ENCODE measurements at places on chromosomes 13 and 19.
A peak's percentile ranks its signal among the peaks of the same experiment; 100 is the strongest.

GRCh38 chr19:34350161-34350561, 14.8 kb upstream of the GPI start:
- peak; percentile 31 for DNase-seq

DNA sequence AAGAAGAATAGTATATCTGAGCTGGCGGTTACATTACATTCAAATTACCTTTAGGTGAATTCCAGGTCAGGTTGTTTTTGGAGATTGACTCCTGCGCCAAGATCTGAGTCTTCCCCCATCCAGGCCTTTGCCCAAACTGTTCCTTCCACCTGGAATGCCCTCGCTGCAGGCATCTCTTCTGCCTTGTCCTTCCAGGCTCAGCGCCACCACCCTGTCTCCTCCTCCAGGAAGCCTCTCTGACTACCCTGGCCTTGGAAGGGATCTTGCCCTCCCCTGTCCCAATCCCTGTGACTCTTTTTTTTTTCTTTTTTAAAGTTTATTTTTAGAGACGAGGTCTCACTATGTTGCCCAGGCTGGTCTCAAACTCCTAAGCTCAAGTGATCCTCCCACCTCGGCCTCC, 1.7 kb upstream of the HOMER3 start:
- no peak for DNase-seq

DNA sequence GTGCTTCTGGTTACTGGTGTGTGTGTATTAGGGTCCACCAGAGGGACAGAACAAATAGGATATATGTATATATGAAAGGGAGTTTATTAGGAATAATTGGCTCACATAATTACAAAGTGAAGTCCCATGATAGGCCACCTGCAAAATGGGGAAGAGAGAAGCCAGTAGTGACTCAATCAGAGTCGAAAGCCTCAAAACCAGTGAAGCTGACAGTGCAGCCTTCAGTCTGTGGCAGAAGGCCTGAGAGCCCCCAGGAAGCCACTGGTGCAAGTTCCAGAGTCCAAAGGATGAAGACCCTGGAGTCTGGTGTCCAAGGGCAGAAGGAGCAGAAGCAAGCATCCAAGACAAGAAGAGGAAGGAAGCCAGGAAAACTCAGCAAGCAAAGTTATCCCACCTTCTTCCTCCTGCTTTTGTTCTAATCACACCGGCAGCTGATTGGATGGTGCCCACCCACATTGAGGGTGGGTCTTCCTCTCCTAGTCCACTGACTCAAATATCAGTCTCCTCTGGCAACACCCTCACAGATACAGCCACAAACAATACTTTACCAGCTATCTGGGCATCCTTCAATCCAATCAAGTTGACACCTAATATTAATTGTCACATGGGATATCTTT, 21.7 kb upstream of the SCEL start:
- DNase-seq, result no peak

DNA sequence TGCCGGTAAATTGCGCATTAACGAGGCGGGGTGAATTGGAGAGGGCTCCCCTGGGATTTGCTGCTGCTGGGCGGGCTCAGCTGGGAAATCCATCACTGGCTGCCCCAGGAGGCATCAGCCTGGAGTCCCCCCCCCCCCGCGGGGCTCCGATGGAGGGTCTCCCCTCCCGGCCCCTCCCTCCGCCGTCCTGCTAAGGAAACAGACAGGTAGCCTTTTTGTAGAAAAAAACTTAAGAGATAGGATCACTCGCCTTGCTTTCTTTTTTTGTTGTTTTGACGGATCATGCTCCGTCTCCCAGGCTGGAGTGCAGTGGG, 6.8 kb downstream of the TLE6 start:
- no peak for DNase-seq

DNA sequence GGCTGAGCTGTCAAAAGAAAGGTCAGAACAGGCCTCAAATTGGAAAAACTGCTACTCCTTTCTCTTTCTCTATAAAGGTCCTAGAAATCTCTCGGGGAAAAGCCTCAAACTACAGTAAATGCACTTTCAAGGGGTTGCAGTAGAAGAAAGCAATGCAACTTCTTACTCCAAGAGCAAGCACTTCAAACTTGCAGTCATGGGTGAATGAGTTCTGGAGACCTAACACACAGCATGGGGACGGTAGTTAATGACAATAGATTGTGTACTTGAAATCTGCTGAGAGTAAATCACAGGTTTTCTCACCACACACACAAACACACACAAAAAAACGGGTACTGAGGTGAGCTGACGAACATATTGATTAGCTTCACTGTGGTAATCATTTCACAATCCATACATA, 11.8 kb downstream of the TUBGCP3 start:
- no peak for DNase-seq
